ENCODE measurements at places on chromosomes 6 and 20.

- no peak for DNase-seq
Observed at GRCh38 chr6:32867554-32868256, 13.7 kb downstream of the PSMB9 start.

- DNase-seq = no peak
Observed at GRCh38 chr6:87822011-87822410, 120.0 kb upstream of the AKIRIN2 start.

GRCh38 chr6:5967594-5967993, 39.1 kb downstream of the NRN1 start:
- DNase-seq = no peak

DNA sequence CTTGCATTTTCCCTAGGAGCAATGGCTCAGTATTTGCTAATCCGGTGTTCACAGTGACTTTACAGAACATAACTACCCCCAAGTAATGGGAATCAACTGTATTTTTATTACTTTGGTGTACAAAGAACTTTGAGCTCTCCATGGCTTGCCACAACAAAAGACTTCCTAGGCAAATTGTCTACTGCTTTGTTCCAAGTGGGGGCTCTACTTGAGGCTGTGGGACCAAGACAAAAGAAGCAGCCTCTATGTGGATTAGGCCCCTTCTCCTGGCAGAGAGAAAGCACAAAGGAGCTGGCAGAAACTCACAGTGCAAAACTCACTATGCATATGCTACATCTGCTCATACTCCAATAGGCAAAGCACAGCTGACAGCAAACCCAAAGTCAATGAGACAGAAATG, 853 bp downstream of the WFDC8 start:
- DNase-seq = no peak
